ENCODE measurements at places on chromosomes 16 and 17.

GRCh38 chr17:68711858-68712257, 110.7 kb upstream of the FAM20A start:
- DNase-seq: no peak

DNA sequence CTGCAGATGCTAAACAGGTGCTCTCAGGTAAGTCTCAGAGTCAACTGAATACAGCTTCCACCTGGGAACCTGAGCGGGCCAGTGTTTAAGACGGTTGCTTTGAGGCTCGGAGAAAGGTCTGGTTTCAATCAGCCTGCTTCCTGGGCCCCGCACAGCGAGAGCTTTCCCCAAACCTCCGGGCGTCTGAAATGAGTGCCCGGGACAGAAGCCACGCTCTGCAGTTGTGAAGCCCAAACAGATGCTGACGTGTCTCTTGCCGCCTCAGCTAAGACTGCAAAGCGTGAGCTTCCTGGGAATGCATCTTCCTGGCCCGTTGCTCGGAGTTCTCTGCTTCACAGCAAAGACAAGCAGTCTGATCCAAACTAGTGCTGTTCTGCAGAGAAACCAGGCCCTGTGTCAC, 36.7 kb downstream of the PLXDC1 start:
- DNase-seq: no peak

- no peak for DNase-seq
Observed at GRCh38 chr17:58703137-58703915, 10.9 kb downstream of the RAD51C start.

DNA sequence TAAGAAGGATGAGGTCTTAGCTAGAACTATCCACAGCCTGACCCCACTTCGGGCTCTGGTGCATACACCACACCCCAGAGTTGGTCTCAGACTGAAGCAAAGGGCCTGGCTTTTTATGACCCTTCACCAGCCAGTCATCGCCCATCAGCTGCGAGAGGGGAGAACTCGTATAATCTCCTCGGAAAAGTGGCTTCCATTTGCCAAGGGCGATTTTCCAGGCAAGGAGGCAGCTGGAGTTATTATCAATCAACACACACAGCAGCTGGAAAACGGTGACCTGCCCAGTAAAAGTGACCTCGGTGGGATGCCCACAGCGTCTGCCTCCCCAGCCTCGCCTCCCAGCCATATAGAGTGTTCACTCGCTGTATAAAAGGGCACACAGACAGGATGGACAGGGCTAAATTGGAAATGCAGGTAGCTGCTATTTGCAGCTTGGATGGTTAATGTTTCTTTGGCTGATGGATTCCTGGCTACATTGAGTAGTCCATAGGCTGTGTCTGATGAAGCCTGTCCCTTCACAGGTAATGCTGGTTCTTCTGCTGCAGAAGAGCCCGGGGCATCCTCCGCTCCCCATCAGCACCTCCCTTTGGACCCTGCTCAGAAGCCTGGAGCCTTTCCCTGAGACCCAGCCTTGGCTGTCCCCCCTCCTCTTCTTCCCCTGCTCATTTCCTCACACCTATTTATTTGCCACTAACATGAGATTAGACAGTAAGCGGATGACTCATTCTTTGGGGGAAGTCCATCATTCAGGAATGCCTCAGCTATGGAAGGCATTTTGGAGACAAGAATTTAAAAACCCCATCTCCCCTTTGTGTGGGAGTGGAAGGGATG, 45.7 kb downstream of the TMEM186 start:
- DNase-seq: no peak

GRCh38 chr16:83248735-83249463, 558.9 kb upstream of the HSBP1 start:
- no peak for DNase-seq

- no peak for DNase-seq
Observed at GRCh38 chr16:78640886-78641285, 541.4 kb downstream of the WWOX start.

DNA sequence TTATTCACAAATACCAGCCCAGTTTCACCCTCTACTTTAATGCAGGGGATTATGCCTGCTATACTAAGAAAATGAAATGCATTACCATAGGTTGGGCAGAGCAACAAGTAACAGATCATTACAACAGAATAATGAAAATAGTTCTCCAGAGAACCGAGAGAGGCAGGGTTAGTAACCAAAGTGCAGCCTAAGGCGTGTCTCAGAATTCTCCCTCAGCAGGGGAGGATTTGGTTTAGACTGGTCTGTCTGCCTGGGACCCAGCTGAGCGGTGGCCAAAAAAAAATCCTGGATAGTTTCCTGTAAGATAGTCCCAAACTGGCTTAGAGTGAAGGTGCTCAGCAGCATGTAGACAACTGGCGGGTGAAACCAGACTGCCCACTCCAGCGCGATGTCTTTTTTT, 30.8 kb upstream of the ADCY7 start:
- no peak for DNase-seq

DNA sequence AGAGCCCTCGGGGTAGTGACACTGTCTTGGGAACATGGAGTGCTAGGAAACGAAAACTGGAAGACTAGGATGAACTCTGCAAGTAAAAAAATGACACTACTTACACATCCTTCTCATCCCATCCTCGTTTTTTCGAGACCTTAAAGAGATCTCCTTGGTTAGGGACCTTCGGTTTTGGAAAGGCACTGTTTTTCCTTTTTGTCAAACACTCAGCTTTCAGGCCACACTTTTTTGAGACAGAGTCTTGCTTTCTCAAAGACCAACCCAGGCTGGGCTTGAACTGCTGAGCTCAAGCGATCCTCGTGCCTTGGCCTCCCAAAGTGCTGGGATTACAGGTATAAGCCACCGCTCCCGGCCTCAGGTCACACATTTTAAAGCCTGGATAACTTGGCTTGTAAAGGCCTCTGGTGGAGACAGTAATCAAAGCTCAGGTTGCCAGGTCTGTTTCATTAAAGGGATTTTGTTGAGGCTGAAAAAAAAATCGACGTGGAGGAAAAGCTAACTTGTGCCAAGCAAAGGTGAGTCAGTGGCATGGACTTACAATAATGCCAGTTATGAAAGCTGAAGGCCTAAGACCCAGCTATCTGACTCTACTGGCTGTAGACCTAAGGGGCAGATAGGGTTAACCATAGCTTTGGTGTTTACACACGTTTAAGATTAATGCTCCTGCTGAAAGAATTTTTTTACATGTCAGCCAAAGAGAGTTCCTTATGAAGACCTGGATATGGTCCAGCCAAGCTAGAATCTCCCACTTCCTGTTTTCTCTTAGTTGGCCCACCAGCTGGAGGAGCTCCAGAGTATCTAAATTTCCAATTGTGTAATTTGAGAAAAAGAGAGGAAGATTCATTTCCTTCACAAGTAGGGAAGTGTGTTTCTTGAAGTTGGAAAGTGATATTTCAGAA, 823 bp downstream of the NBR1 start:
- no peak for DNase-seq

GRCh38 chr16:1746693-1747195, 24.6 kb downstream of the NME3 start:
- no peak for DNase-seq

DNA sequence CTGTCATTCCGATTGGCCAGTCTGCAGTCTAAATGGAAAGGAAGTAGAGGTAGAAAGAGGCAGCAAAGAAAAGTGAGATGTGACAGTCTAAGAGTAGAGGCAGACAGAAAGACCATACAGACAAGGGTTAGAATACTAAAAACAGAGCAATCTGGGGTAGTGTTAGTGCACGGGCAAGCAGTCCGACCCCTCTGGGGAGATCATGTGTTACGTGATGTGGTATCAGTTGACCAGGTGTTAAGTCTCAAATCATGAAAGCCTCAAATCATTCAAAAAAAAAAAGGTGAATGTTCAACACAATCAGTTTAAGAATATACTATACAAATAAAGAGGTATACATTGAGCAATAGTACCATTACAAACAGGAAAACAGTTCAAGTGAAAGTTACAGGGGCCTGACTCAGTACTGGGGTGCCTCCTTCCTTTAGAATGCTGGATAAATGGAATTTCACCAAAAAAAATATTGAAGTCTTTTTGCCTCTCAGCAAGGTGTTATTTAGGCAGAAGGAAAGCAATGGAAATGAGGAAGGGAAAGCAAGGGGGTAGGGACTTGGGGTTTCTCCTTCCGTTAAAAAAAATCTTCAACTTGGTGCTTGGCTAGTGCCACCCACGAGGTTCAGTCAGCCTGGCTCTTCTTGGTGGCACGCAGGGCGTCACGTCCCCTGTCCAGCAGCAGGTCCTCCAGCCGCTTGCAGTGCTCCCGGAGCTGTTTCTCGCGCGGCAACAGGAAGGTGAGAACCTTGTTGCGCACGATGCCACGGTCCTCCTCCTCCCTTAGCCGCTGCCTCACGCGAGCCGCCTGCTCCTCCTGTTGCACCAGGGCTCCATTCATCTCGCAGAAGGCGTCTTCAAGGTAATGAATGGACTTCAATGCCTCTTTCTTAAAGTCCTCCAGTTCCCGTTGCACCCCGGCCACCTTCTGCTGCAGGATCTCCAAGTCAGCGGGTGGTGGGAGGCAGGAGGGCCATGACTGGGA, 616 bp downstream of the CCDC182 start:
- DNase-seq: no peak

- DNase-seq: no peak
Observed at GRCh38 chr17:9729735-9730420, 61.5 kb downstream of the DHRS7C start.

DNA sequence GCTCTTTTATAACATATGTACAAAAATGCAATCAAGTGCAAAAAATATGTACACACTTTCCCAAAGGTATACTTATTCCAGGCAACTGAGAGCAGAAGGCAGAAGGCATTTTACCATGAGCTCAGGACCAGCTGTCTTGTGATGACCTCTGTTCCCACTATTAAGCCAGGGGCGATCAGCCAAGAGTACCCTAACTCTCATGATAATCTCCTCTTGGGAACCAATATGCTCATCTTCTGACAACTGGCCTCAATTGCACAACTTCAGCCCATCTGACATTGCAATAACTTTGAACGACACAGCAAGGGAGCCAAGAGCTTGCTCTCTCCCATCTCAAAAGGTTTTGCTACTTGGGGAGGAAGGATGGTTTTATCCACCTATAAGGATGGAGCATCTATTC, 471.9 kb downstream of the HS3ST3B1 start:
- no peak for DNase-seq

DNA sequence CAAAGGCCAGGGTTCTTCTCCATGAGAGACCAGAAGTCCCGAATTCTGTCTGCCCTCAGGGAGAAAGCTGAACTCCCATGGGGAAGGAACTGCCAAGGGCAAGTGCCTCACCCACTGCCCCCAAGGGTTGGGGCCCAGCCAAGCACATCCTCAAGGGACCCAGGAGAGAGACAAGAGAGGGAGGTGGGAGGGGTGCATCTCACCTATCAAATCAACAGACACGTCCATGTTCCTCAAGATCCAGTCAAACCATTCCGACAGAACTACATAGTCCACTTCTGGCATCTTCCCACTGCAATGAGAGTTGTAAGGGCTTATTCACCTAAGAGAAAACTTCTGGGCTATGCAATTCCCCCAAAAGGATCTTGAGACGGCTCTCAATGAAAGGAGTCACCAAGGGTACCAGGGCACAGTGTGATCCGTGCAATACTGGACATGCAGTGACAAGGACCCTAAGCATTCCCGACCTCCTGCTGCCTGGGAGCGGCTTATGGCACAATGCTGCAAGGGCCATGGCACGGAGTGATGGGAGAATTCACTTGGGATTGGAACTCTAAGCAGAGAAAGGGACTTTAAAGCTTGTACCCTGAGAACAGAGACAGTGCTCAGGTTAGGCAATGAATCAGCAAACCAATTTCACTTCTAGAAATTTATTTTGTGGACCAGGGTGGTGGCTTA, 32.2 kb downstream of the TK2 start:
- no peak for DNase-seq

GRCh38 chr17:28460901-28461300, 12.5 kb upstream of the SLC13A2 start:
- DNase-seq: no peak

- DNase-seq: no peak
Observed at GRCh38 chr16:68935008-68935407, 91.7 kb downstream of the TANGO6 start.

DNA sequence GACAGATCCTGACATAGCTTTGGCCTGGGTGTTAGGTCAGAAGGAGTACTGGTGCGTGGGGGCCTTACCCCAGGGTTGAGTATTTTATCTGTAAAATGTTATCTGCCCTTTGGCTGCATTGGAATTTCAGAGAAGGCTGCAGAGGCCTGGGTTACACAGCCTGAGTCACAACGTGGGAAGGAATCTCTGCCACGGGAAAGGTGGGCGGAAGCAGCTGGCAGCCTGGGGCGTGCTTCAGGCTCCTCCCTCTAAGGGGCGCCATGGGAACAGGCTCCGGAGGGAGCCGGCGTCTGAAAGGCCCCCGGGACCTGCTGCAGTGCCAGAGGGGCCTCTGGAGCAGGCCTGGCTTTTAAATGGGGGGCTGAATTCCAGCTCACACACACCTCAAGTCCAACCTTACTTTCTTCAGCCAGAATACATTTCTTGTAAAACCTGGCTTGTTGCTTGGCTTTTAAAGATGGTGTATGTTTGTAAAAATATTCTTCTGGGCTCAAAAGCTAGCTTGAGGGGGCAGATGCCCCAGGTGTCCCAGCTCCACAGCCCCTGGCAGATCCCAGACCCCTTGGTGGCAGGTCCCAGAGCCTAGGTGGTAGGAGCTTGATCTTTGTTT, 142.2 kb downstream of the RAB11FIP4 start:
- DNase-seq: no peak

- no peak for DNase-seq
Observed at GRCh38 chr17:75721463-75722011, 278 bp downstream of the ITGB4 start.

GRCh38 chr17:45227926-45228762, 6.5 kb downstream of the FMNL1 start:
- no peak for DNase-seq

DNA sequence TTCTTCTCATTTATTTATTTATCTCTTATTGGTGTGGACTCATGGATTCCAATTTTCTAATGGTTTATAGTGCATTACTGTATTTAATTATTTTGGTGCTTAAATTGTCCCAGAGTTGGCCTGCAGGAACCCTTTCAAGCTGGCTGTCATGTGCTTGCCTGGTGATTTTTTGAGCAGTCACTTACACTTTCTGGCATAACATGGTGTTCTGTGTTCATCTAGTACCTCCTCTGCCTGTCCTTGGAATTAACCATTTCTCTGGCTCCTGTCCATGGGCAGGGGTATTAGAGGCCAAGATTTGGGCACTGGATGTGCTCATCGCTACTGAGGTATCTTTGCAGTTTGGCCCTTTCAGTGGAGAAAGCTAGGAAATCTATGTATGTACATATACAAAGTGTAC, 67.0 kb downstream of the CLEC16A start:
- DNase-seq: no peak

- no peak for DNase-seq
Observed at GRCh38 chr17:75194879-75195278, 10.6 kb upstream of the NUP85 start.

GRCh38 chr17:48241131-48241591, 133.6 kb downstream of the SNX11 start:
- no peak for DNase-seq

DNA sequence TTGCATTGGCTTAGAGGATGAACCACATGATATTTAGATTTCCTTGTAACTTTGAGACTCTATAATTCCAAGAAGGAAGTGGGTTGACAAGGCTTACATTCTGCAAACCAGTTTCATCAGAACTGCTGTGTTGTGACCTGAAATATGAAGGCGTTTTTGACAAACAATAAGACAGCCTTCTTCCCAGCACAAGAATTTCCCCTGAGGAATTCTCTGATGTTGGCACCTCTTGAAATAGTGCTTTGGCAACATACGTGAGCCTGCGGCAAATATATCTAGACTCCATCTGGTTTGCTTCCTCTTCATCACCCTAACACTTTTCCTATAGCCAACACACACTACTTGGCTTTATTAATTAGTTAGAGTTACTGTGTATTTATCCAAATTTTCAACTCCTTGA, 585.5 kb upstream of the SOX9 start:
- DNase-seq: no peak

GRCh38 chr17:80850109-80850508, 141.5 kb upstream of the CHMP6 start:
- no peak for DNase-seq

GRCh38 chr16:53784291-53784690, 80.3 kb downstream of the FTO start:
- DNase-seq: no peak

All from esophagus squamous epithelium (tissue), 5 donors.